ENCODE measurements at places on chromosomes 3 and 15.

DNA sequence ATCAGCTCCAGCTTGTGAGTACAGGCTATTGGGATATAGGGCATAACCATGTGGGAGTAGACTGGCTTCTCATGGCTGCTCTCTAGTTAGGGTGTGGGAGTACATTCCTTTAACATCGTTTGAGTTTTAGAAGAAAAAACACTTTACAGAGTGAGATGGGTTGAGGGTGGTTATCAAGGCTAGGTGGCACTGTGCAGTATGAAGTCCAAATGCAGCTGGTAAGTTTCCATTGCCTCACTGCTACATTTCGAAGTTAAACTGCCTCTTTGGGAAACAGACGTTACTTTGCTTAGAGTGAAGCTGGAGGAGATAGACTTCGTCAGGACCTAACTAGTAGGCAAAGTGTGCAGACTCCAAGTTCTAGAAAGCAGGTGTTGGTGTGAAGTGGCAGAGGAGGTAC, 192.4 kb downstream of the SQOR start:
- no peak for DNase-seq

DNA sequence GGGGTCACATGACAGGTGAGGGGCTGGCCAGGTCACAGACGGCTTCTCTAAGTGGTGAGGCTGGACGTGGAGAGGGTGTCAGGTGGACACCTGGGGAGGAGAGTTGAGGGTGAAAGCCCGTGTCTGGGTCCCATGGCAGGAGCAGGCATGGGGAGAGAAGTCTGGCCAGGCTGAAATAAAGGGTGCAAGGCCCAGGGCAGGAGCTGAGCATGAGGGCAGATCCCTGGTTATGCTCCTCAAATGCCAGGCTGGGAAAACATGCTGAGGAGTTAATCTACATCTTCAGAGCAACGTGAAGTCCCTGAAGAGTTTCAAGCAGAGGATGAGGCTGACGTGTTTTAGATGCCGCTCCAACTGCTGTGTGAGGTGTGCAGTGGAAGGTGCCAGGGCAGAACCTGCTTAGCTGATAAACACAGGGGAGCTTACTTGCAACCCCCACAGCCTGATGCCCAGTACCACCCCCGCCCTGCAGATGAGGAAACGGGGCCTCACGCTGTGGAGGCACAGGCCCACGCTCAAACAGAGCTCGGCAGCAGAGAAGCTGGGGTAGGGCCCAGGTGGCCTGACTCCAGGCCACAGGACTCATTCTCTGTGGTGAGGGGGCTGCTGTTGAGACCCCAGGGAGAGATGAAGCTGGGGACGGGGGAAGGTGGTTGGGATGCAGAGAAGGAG, 40.5 kb downstream of the HCN4 start:
- DNase-seq = no peak

GRCh38 chr15:91599261-91599660, 254.2 kb upstream of the SLCO3A1 start:
- DNase-seq = no peak

GRCh38 chr3:126083511-126083912, 412 bp downstream of the SLC41A3 start:
- DNase-seq = no peak
